ENCODE measurements at places on chromosomes 11 and 22.

DNA sequence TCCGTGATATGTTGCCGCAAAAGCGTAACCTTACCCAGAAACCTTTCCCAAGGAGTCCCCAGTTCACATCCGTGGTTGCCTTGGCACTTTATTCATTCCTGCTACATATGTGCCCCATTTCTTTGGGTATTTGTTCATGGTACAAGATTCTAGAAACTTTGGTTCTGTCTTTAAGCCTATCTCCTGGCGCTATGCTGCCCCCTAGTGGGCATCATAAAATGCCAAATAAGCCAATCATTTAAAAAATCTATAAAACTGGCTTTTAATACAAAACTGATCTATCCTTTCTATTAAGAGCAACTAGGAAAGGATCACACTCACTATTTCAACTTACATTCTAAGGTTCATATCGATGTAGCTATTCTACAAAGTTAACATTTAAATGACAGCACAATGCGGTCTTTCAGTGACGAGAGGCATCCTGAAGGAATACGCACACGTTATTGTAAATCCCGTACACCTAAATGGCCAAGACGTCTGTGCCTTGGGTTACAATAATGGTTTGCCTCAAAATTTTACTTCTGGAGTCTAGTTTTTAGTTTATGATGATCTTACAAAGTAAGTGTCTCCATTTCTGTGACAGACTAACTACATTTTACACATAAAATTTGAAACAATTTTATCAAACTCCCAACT, 16.2 kb downstream of the PIWIL3 start:
- DNase-seq = no peak

GRCh38 chr22:42432020-42432596, at the start of gene NFAM1:
NFAM1 (minus strand) TSS chr22:42432403; CDS start chr22:42432357, 46 bp downstream.
- DNase-seq = peak; percentile 93

DNA sequence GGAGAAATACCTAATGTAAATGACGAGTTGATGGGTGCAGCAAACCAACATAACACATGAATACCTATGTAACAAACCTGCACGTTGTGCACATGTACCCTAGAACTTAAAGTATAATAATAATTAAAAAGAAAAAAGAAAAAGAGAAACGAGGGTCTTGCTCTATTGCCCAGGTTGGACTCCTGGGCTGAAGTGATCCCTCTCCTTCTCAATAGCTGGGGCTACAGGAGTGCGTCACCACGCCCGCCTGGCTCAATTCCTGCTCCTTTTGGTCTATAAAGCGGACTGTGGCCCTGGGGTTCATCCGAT, 521 bp upstream of the PTS start:
- no peak for DNase-seq

GRCh38 chr11:18352581-18352980, 30.2 kb downstream of the GTF2H1 start:
- no peak for DNase-seq

DNA sequence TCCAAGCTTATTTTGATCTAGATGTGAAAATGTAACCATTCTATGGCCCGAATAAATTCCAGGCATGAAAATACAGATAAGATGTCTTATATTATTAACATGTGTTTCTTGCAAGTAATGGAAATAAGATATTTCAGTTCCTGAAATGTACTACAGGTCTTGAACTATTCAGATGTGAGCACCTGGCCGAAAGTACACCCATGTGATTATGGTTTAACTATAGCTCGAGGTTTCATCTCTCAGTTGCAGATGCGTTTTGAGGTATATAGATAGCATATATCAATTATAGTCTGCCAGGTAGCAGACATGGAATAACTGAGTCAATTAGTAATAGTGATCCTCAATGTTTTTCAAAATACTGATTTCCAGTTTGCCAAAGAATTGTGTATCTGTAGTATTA, 68.3 kb downstream of the DDIAS start:
- DNase-seq = no peak

- no peak for DNase-seq
Observed at GRCh38 chr11:43921561-43922294, 20.7 kb upstream of the C11orf96 start.

GRCh38 chr11:45590743-45591142, 74.7 kb downstream of the CHST1 start:
- peak; percentile 84 for DNase-seq

GRCh38 chr11:46294365-46295309, 17.2 kb downstream of the CREB3L1 start:
- DNase-seq = no peak

GRCh38 chr22:30040499-30041260, 39.6 kb upstream of the HORMAD2 start:
- peak; percentile 44 for DNase-seq

DNA sequence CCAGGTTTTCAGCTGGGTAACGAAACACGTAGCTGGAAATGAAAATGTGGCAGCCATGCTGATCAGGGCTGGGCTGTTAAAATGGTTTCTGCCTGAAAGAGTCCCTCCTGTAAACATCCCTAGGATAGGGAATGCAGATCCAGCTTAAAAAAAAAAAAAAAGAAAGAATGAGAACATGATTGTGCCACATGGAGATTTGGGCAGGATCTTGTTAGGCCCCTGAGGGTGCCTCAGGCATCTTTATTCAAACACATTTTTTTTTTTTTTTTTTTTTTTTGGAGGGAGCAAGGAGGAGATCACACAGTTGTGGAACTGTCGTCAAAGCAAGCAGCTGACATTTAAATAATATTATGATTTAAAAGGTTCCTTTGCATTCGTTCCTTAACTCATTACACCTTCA, 900.3 kb downstream of the OPCML start:
- DNase-seq = no peak

DNA sequence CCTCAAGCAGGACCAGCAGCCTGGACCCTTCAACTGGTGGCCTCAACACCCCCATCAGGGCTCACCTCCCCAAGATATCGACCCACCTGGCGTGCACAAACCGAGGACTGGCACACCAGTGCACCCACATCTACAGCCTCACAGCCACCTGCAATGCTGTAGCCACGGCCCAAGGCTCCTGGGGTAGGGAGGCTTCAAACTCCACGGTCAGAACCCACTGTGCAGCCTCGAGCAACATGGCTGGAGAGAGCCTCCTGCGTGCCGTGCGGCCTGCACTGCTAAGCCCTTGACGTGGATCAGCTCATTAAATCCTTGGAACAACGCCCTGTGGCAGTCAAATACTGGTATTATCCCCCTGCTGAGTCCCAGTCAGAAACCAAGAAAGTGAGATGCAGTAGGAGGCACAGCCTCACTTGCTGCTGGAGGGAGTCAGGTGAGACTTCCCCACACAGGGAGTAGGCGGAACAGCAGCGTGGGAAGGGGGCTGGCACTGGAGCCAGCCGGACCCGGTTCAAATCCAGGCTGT, 4.6 kb downstream of the CARD10 start:
- no peak for DNase-seq

GRCh38 chr11:73647459-73648100, 1.2 kb downstream of the PLEKHB1 start:
- DNase-seq = peak; percentile 95

Data from posterior vena cava (tissue), 2 donors.